Esophagus mucosa (tissue), 1 donor: ENCODE measurements at places on chromosomes 16 and 17. TPM values are rescaled to one million over a fixed set of nuclear protein-coding genes. Genes with fewer than 3 reads are reported as not detected.

DNA sequence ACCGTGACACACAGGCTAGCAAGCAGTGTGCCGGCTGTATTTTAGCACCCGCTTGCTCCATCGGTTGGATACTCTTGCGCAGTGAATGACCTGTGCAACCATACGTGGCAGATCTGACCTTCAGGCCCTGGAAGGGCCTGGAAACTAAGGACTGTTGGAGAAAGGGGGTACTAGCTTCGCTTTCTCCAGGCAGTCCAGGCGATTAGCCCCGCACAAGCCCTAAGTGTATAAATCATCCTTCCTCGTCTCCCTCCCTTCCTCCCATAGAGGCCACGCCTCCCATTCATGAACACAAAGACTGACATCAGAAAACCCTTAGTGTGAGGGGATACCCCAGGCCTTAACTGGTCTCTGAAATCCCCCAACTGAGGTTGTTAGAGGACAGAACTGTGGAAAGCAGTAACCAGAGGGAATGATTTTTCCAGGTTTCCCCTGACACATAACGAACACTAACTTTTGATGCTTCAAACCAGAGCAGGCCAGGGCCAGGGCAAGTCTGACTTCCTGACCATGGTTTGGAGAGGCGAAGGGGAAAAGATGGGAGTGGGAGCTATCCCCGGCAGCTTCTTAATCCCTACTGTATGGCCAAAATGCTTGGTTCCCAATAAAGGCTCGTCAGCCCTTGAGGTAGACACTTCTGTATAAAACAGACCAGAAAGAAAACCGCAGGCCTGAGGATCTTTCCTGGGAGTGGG lies 1.4 kb upstream of the DYNLL2 start:
- no peak for ATAC-seq

- ATAC-seq = peak; percentile 41
These were observed 21.9 kb downstream of the ADORA2B start for GRCh38 chr17:15966879-15967248.

GRCh38 chr16:11107780-11108465 lies 148.1 kb downstream of the SOCS1 start:
- no peak for ATAC-seq

GRCh38 chr17:46121165-46121764 lies 72.0 kb downstream of the KANSL1 start:
- peak; percentile 25 for ATAC-seq

DNA sequence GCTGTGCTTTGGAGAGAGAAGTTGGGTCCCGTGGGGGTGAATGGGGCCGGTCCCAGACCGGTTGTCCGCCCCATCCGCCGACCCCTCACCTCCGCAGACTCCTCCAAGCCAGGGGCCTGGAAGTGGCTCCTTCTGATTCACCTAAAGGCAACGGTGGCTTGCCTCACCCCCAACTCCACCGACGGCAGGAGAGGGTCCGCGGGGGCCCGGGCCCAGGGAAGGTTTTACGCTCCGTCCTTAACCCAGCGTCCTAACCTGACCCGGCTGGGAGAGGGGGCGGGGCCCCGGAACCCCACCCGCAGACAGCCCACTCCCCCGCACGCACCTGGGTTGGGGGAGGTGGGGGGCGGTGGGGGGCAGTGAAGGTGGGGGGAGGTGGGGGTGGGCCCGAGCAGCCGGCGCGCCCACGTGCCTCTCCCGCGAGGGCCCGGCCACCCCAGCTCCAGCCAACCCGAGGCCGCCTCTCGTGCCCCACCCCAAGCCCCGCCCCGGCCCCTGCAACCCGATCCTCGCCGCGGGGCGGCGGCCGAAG lies 12.7 kb upstream of the CD300A start:
- ATAC-seq = peak; percentile 82

GRCh38 chr16:62445909-62446308 lies 409.7 kb upstream of the CDH8 start:
- peak; percentile 15 for ATAC-seq

- ATAC-seq = no peak
These were observed 4.2 kb downstream of the EIF1 start for GRCh38 chr17:41692722-41693521.

DNA sequence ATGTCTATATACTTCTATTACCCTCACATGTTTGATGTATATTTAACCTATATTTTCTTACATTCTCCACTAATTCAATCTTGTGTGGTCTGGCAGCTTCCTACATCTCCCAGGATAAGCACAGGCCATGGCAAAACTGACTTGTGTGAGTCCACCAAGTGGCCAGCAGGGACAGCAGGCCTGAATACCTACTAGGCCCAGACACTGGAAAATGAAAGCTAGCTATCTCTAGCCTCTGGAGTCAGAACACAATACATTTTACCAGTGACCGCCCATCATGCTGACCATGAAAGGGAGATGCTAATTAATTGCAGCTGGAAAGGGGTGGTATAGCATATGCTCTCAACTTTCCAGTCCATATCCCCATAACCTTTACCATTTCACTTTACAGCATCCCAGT lies 132.3 kb downstream of the PCTP start:
- ATAC-seq = no peak

DNA sequence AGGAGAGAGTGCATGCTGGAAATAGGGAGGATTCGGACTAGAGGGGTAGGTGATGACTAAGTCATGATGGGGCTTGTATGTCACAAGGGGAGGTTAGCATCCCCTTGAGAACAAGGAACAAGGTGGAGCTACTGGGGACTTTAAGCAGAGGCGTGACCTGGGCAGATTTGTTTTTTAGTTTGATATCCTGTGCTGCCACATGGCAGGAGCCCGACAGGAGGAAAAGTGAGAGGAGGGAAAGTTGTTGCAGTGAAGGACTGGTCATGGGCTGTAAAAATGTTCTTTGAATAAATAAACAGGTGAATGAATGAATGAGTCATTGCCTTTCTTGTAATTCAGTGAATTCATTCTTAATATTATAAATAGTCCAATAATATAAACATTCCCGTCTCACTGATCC lies 365.1 kb upstream of the CDH5 start:
- no peak for ATAC-seq

GRCh38 chr17:1304962-1305563 lies 25.6 kb downstream of the TRARG1 start:
- no peak for ATAC-seq

- ATAC-seq = peak; percentile 66
These were observed 660 bp downstream of the RBBP6 start for GRCh38 chr16:24539850-24540601.

DNA sequence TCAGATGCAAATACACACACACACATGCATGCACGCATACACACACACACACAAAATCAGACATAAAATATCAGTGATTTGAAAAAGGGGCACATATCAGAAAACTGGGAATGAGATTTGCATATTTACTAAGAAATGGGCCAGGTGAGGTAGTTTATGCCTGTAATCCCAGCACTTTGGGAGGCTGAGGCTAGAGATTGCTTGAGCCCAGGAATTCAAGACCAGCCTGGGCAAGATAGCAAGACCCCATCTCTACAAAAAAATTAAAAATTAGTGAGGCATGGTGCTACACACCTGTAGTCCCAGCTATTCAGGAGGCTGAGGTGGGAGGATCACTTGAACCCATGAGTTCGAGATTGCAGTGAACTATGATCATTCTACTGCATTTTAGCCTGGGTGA lies 22.4 kb upstream of the PNPO start:
- no peak for ATAC-seq

GRCh38 chr16:52757746-52758472 lies 211.0 kb upstream of the TOX3 start:
- no peak for ATAC-seq

- peak; percentile 84 for ATAC-seq
These were observed 129.1 kb downstream of the SNX11 start for GRCh38 chr17:48236681-48237134.

- ATAC-seq = no peak
These were observed 28.6 kb downstream of the SMARCE1 start for GRCh38 chr17:40618754-40619625.

DNA sequence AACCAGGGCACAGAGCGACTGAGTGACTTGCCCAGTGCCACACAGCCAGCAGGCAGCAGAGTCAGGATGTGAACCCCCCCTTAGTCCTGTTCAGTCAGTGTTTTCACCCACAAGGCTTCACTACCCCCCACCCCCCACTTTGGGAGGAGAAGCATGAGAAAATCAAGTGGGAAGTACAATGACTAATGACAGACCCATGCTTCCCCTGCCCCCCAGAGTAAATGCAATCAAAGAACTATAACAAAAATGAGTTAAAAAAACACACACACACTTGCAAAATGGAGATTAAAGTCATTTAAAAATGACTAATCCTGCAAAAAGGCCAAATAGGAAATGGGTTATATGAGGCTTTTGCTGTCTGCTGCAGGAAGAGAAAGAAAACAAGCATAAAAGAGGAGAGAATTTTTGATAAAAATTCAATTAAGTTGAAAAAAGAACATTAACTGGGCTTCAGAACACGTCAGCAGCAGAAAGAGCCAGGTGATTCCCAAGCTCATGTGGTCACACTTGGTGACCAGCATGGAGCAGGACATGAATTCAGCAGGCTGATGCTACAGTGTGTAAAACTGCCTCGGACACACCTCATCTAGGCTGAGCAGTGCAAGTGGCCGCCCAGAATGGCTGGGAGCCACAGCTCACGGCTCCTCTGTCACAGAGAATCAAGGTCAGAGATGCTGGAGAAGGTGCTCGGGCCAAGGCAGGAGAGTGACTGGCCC lies 212.3 kb downstream of the ZNF423 start:
- ATAC-seq = no peak

DNA sequence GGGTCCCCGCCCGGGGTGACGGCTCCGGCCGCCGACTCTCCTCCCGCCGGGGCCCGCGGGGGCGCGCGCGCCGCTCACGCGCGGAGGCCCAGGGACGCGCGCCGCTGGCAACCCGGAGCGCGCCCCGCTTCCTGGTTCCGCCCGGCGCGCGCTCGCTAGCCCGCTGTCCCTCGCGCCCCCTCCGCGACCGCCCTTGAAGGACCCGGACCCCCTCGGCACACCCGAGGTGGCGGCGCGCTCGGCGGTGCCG lies at the start of gene STAT5B:
Gene STAT5B, minus strand, starts transcription at position 33 of the 250 bp plus-strand sequence. CDS start 44,264 bp downstream, outside the sequence.
- peak; percentile 86 for ATAC-seq

GRCh38 chr17:2063261-2064146 lies 8.6 kb downstream of the HIC1 start:
- ATAC-seq = no peak

GRCh38 chr16:57803134-57803990 lies 1.1 kb upstream of the KIFC3 start:
- ATAC-seq = peak; percentile 1

GRCh38 chr17:39064374-39064773 lies 87.1 kb downstream of the PLXDC1 start:
- no peak for ATAC-seq

DNA sequence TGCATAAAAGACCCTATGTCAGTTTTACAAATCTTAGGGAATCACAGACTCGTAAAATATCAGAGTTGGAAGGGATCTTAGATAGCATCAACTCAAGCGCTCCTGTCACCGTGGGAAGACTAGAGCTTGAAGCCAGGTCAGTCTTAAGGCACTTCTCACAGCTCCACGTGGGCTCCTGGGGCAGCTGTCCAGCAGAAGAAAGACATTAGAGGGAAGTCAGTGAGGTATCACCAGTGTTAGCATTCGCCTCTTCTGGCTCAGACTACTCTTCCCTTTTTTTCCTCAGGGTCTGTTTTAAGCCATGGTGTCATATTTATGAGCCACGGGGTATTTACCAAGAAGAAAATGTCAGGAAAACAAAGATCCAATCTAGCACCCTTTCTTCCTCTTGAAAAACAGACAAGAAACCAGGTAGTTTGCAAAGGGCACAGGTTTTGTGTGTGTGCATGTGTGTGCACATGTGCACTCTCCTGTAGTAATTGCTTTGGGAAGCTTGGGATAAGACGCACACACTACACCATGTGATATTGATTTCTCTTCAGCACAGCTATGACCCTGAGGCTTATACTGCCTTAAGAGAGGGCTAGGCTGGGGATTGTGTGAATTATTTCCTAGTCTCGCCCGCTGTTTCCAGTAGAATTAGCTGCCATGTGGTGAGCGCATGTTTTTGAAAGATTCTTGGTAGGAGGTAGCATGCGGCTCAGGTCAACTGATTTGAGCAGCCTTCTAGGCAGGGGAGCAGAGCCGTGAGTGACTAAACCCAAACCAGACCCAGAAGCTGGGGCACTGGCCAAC lies 61.0 kb upstream of the ELAC2 start:
- ATAC-seq = no peak

DNA sequence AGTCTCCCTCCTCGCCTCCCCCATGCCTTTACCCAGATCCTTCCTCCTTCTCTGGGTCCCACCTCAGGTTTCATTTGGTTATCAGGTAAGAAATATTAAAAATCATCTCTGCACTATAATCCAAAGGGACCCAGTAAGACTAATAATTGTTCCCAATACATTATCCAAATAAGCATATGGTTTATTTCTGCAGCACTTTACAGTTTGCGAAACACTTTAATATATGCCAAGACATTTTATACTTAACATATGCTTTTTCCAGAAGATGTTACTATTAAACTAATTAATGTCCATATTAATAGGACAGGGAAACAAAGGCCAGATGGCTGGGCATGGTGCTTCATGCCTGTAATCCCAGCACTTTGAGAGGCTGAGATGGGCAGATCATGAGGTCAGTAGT lies 33.3 kb downstream of the CD300LF start:
- ATAC-seq = no peak

GRCh38 chr17:21129023-21129681 lies 2.4 kb downstream of the DHRS7B start:
- no peak for ATAC-seq

DNA sequence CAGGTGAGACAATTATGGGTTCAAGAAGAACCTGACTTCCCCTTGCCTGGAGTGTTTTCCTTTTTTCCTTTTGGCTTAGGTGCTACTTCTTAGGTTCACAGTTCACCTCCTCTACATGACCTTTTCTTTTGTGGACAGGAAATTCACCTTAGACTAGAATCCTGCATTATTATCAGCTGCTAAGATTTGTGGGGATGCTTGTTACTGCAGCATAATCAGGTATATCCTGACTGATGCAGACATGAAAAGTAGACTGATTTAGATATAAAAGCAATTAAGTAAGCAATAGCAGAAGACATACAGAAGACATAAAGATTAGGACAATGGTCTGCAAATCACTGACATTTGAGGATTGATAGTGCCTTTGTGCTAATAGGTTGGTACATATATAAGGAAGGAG lies 168.3 kb downstream of the SALL1 start:
- no peak for ATAC-seq

GRCh38 chr16:13919330-13919682 lies 648 bp upstream of the ERCC4 start:
- ATAC-seq = peak; percentile 10

The ATP2A3 gene
- 4.7 TPM for total RNA-seq

The CD300LB gene
- total RNA-seq = not detected

The GNG13 gene
- not detected for total RNA-seq

The RAD51D gene
- total RNA-seq = 6.3 TPM

The KCNG4 gene
- not detected for total RNA-seq

The NPIPB13 gene
- total RNA-seq = 11.2 TPM

The PYY gene
- not detected for total RNA-seq

The RTN4RL1 gene
- total RNA-seq = 1.2 TPM

The ASIC2 gene
- total RNA-seq = not detected

The KRTAP9-8 gene
- not detected for total RNA-seq

The ACSM2A gene
- total RNA-seq = not detected

The CD7 gene
- total RNA-seq = 0.80 TPM

The SPAG7 gene
- total RNA-seq = 65.7 TPM

The PITPNM3 gene
- 20.1 TPM for total RNA-seq

The NPIPB6 gene
- total RNA-seq = 1.00 TPM

The SLC38A8 gene
- total RNA-seq = not detected

The CPHXL2 gene
- total RNA-seq = not detected

The ZG16B gene
- total RNA-seq = 15.3 TPM

The MKS1 gene
- total RNA-seq = 13.6 TPM

The DNAI2 gene
- not detected for total RNA-seq

The KRTAP2-3 gene
- not detected for total RNA-seq
